ENCODE measurements at places on chromosomes 2 and 18.

GRCh38 chr2:673615-674320 lies 3.4 kb downstream of the TMEM18 start:
- DNase-seq, result peak; percentile 25

DNA sequence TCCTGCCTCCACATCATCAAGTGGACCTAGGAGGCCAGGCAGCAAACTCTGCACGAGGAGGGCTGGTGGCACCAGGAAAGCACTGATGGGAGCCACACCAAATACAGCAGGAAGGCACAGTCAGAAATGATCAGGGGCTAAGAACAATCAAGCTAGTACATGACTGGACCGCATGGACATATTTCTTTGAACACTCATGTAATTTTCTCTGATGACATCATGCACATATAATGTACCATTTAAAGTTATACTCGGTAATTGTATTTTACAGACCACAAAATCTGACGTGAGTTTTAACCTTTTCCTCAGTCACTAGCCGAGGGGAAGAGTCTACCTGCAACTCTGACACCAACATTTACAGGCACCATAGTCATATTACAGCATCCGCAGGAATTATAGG lies 76.7 kb downstream of the XDH start:
- peak; percentile 59 for DNase-seq

- DNase-seq, result no peak
These were observed 99.4 kb downstream of the TMEM17 start for GRCh38 chr2:62406573-62407043.

GRCh38 chr18:44025421-44025820 lies 655.3 kb upstream of the SETBP1 start:
- no peak for DNase-seq

DNA sequence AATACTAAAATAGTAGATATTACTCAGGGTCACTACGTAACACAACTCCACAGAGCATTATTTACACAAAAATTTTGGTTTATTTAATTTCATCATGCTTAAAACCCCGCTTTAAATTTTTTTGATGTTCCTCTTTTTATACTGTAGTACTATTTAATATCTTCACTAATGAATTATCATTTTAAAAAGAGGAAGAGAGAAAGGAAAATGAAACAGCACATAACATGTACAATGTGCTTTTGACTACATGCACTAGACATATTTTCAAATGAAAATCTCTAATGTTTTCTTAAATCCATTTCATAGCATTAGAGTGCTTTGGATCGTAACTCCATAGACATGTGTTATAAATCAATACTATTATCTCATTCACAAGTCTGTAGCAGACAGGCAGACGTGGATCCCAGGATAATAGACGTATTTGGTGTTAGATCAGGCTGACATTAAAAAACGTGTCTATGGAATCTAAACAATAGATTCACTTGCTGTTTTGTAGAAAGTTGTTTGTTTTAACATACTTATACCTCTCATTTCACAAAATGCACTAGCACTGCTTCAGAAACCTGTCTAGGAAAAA lies 897.0 kb downstream of the CPS1 start:
- DNase-seq, result no peak
